ENCODE measurements at places on chromosomes 6 and 20. TPM values are rescaled to one million over a fixed set of nuclear protein-coding genes. Genes with fewer than 3 reads are reported as not detected.

- DNase-seq, result no peak
Observed at GRCh38 chr6:160685762-160686450, 16.1 kb upstream of the PLG start.

DNA sequence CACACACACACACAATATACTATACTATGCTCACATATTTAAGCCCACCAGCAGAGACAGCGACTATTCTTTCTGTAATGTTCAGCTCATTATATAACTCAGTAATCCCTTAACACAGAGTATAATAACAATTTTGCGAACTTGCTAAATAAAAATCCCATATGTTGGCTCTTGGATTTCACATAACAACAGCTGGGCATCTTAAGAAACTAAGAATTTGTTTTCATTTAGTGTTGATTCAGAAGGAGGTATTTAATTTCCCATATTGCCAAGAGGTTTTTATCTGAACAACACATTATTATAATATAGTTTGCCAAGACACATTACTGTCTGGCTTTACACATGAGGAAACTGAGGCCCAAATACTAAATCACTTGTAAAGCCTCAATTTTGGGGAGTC, 7.4 kb downstream of the ECT2L start:
- DNase-seq, result no peak

DNA sequence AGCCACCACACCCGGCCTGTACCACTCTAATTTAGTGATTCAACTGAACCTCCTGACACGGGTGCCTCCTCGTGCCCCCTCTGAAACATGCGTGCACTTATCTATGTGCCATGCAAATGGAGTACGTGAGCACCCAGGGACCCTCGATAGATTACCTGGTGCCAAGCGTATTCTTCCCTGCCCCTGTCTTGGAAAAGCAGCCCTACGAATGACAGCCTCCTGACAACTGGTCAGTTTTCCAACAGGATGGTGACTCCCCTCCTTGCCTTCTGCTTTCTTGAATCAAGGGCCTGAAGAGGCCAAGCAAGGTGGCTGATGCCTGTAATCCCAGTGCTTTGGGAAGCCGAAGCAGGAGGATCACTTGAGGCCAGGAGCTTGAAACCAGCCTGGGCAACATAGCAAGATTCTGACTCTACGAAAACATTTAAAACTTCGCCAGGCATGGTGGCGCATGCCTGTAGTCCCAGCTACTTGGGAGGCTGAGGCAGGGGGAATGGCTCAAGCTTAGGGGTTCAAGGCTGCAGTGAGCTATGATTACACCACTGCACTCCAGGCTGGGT, 25.4 kb upstream of the SYNJ2 start:
- DNase-seq, result no peak

DNA sequence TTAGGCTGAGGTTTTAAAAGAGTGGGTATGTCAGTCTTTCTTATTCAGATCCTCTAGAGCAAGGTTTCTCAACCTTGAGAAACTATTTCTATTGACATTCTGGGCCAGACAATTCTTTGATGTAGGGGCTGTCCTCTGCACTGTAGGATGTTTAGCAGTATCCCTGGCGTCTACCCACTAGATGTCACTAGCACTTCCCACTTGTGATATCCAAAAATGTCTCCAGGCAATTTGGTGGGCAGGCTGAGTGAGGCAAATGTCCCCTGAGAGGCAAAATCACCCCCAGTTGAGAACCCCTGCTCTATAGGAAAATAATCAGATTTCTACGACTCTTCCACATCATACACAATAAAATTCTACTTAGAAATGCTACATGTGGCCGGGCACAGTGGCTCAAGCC, 7.7 kb upstream of the ZKSCAN8 start:
- DNase-seq, result peak; percentile 45

GRCh38 chr6:53244958-53245357, 96.3 kb upstream of the GCM1 start:
- DNase-seq, result no peak

- DNase-seq, result no peak
Observed at GRCh38 chr6:87136963-87137362, 18.4 kb upstream of the ZNF292 start.

- no peak for DNase-seq
Observed at GRCh38 chr6:137116807-137117206, 56.6 kb downstream of the IL22RA2 start.

- no peak for DNase-seq
Observed at GRCh38 chr20:25668446-25668845, 28.2 kb downstream of the ZNF337 start.

GRCh38 chr6:36539814-36540568, 7.3 kb downstream of the STK38 start:
- no peak for DNase-seq

DNA sequence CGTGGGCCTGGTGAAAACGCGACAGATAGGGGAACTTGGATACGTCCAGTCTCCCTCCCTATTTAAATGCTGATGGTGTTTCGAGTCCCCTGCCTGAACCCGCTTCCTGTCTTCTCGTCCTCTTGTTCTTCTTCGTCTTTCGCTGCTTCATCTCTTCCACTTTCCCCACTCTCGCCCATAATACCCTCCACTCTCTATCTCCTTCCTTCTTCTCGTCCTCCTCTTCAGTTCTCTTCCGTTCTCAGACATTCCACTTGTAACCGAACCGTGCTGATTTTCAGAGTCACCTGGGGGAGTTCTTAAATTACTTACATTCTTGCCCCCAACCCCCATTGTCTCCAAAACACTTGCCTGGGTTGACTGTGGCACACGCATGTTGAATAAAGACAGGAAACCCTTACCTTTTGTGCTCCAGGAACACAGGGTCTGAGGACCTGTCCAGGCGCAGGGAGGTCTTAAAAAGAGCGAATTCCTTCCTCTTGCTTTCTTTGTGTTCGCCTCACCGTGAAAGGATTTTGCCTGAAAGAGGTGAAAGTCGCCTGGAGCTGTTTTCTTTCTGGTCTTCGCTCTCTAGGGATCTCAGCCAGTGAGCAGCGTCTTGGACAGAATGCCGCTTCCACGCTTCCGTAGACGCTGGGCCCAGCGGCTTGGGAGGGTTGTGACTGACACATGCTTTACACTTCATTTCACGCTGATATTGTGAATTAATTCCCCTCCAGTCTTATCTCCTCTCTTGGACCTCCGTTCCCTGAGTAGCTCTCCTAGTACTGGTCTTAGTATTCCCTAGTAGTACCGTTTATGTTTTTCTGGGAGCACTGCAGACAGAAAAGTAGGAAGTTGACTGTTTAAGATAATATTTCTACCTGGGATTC, 184.0 kb downstream of the GPX5 start:
- no peak for DNase-seq

DNA sequence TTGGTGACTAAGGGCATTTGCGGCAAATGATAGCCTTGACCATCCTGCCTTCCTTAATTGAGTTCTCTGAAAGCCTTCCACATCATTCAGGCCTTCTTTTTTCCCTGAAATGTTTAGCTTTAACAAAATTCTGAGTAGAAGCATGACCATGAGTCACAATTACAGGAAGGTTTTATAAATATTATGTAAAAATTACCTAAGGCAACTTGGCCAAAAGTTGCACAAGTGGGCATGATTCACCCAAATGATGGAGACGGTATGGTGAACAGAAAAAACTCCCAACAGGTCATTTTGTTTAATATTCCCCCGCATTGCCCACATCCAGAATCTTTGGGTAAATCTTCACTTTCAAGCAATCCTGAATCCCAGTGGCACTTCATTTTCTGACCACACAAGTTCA, 37.0 kb downstream of the MC3R start:
- no peak for DNase-seq

GRCh38 chr20:61391812-61392520, 139.9 kb downstream of the CDH4 start:
- DNase-seq, result no peak

DNA sequence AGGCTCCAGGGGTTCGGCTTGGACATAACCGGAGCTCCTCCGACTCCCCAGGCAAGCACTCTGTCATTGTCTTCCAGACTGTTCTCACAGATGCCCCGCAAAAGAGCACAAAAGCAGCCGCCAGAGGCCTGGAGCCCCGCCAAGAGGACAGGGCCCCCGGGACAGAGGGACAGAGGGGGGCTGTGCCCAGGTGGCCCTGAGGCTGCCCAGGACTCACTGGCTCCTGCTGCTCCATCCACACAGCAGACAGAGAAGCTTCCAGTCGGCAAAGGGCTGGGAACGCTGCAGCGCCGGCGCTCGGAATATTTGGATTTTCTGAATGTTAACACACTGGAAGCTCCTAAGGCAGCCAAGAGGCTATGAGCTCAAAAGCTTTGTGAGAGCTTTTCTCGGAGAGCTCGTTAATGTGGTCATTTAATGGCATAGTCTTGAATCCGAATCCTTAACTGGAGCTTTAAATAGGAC, 68.0 kb upstream of the QKI start:
- no peak for DNase-seq

DNA sequence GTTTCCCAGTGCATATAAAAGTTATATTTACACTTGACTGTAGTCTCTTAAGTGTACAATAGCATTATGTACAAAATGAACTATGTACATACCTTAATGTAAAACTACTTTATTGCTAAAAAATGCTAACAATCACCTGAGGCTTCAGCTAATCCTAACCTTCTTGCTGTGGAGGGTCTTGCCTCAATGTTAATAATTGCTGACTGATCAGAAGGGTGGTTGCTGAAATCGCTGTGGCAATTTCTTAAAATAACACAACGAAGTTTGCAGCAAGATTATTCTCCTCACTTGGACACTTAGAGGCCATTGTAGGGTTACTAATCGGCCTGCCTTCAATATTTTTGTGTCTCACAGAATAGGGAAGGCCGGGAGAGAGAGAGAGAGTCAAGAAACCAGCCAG, 24.7 kb upstream of the MICB start:
- DNase-seq, result no peak

Gene KIZ
- total RNA-seq, result 9.6 TPM

Gene SLC35F1
- total RNA-seq, result not detected

Gene TMEM170B
- 4.1 TPM for total RNA-seq

Gene NRSN1
- total RNA-seq, result not detected

Gene RIPPLY2
- not detected for total RNA-seq

All from endothelial cell of umbilical vein (primary cell).